ENCODE measurements at places on chromosomes 5 and 9.
A peak's percentile ranks its signal among the peaks of the same experiment; 100 is the strongest.

- no peak for DNase-seq
Measured at GRCh38 chr9:126448865-126449577, 122.4 kb downstream of the MVB12B start.

GRCh38 chr9:99319048-99319447, 97.0 kb downstream of the SEC61B start:
- DNase-seq, result no peak

GRCh38 chr5:14244721-14245120, 101.6 kb downstream of the TRIO start:
- DNase-seq, result no peak

- DNase-seq, result no peak
Measured at GRCh38 chr5:41856644-41857491, 13.4 kb downstream of the OXCT1 start.

- DNase-seq, result peak; percentile 58
Measured at GRCh38 chr9:128882677-128883603, 1.0 kb downstream of the LRRC8A start.

DNA sequence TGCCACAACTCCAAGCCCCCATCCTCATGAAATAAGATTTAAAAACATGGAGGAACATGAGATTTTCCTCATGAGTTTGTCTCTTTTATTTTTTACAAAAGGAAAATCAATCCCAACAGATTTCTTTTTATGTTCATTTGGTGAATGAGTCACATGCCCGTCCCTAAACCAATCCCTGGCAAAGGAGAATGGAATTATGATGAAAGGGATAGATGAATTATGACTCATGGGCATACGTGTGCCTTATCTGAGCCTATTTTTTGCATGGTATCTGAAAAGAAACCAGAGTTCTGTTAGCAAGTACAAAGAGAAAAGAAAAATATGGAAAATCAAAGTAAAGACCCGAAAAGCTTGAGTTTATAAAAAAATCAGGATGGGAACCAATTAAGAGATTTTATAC, 267.5 kb upstream of the TMEM161B start:
- no peak for DNase-seq

- DNase-seq, result no peak
Measured at GRCh38 chr9:38419181-38419580, 5.1 kb downstream of the IGFBPL1 start.

DNA sequence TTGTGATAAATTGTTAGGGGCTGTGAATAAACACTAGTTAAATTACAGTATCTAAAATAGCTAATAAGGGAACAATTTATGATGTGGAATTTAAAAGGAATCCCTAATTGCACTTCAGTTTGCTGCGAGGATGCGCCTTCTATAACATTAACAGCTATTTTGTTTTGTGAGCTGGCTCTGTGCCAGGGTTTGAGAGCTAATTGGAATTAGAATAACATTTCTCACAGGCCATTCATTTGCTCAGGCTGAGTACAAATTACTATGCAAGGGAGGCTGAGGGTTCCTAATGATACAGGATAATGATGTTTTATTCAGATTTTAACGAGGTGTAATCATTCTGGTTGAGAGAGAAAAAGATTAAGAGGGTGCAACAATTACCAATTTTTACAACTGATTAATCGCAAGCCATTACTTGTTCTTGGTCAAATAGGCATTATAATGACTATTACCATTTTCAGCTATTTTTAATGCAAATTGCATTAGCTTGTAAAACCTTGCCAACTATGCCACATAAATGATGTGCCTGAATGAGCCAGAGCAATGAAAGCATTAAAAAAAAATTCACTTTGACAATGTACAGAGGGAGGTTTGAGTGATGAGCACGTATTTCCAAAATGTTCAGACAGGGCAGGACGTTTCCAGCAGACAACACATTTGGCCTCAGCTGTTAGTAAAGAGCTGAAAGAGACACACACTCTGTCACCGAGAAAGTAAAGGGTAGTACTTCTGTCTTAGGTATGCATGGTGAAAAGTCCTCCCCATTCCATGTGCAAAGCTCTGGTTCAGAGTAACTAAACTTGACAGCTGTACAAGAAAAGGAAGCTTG, 576.5 kb downstream of the TLE1 start:
- no peak for DNase-seq

GRCh38 chr5:96516631-96517071, 83.6 kb upstream of the PCSK1 start:
- DNase-seq, result no peak

DNA sequence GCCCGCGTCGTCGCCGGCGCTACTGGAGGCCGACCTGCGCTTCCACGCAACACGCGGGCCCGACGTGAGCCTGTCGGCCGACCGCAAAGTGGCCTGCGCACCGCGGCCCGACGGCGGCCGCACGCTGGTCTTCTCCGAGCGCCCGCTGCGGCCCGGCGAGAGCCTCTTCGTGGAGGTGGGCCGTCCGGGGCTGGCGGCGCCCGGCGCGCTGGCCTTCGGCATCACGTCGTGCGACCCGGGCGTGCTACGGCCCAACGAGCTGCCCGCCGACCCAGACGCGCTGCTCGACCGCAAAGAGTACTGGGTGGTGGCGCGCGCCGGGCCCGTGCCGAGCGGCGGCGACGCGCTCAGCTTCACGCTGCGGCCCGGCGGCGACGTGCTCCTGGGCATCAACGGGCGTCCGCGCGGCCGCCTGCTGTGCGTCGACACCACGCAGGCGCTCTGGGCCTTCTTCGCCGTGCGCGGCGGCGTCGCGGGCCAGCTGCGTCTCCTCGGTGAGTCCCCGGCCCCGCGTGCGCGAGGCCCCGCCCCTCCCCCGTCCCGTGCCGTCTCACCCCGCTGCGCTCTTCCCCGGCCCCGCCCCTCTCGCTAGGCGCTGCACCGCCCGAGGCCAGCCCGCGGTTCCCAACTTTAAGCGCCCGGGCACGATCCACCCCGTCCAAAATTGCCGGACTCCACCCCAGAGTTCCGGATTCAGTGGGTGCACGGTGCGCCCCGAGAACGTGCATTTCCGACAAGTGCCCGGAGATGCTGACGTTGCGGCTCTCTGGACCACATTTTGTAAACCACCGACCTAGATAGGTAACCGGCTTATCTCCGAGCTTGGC, 42.8 kb downstream of the NEURL1B start:
- peak; percentile 77 for DNase-seq

- no peak for DNase-seq
Measured at GRCh38 chr5:43367909-43368669, 44.1 kb downstream of the CCL28 start.

- DNase-seq, result no peak
Measured at GRCh38 chr5:41878173-41878572, 7.9 kb upstream of the OXCT1 start.

GRCh38 chr5:141780952-141781781, 97.0 kb downstream of the PCDH1 start:
- no peak for DNase-seq

GRCh38 chr9:128729766-128730517, 6.0 kb upstream of the ZDHHC12 start:
- DNase-seq, result no peak

DNA sequence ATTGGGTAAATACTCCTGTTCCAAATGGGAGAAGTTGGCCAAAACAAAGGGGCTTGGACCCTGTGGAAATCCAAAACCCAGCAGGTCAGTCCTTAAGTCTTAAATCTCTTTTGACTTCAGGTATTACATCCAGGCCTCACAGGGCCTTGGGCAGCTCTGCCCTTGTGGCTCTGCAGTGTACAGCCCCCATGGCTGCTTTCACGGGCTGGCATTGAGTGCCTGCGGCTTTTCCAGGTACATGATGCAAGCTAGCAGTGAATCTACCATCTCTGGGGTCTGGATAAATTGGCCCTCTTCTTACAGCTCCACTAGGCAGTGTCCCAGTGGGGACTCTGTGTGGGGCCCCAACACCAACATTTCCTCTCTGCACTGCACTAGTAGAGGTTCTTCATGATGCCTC, 308.5 kb upstream of the ARRDC3 start:
- DNase-seq, result no peak

DNA sequence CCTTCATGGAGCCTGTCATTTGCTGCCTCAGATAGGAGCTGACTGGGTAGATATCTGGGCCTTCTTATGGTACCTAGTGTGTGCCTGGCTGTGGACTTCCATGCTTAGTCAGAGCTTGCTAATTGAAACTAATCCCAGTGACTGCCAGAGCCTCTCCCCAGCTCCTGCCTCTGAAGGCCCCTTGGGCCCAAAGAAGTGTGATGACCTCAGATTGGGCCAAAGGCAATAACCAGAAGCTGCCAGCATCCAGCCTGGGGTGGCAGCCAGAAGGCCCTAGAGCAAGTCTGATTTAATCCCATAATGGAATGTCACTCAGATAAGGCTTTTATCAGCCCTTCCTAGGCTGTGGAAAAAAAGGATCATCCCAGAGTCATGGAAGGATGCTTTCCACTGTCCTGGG, 17.1 kb upstream of the CDC23 start:
- DNase-seq, result peak; percentile 50

- DNase-seq, result no peak
Measured at GRCh38 chr5:97874491-97874890, 691.4 kb upstream of the RIOK2 start.

DNA sequence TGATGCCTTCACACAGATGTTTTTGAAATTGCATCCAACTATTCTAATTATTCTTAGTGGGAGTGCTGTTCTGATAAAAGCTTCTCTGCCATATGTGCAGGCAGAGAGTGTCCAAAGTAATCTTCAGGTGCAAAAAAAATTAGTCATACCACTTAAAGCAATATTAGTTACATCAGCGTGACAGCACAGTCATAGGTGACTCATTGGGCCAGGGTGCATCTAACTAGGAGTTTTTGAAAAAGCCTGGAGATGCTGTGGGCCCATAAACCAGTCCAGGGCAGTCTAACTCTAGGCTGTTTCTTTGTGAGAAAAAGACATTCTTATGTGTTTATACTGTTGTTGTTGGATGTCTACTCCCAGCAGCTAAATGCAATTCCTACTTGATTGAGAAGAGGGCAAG, 33.0 kb upstream of the C6 start:
- DNase-seq, result no peak
